ENCODE measurements at places on chromosomes 11 and 22. TPM values are rescaled to one million over a fixed set of nuclear protein-coding genes. Genes with fewer than 3 reads are reported as not detected.

DNA sequence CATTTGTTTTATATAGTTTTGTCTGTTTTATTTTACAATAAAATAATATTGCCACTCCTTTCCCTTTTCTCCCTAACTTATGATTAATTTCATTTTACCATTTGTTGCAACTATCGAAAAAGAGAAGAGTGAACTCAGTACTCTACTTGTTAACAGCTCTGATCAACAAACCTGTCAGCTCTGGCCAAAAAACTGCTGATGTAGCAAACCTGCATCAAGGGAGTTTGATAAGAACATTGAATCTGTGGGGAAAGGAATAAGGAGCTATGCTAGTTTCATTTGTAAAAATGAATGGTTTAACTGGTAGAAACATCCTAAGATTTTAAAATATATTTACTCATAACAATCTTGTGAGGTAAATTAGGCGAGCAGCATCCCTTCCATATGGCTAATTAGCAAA is 42.9 kb downstream of the EIF4ENIF1 start:
- no peak for DNase-seq

DNA sequence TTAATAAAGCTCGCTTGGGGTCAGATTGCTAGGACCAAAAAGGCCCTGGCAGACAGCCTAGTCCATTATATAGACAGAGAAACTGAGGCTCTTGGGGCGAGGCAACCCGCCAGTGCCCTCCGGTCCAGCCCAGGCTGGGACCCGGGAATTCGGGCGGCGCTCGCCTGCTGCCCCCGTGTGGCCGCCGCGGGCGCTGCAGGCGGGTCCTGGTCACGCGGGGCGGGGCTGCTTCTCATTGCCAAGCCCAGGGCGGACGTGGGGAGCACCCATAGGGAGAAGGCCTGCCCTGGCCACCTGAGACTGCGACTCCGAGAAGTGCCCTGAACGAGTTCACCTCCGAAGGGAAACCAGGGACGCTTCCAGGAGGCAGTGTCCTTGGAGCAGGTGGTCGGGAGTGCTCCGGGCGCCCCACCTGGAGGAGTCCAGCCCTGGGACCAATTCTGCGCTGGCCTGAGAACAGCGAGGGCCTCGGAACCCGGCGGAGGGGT is 36.0 kb upstream of the CSNK1E start:
- peak; percentile 48 for DNase-seq

- DNase-seq, result no peak
These were observed 906 bp downstream of the ARSA start for GRCh38 chr22:50626850-50627641.

DNA sequence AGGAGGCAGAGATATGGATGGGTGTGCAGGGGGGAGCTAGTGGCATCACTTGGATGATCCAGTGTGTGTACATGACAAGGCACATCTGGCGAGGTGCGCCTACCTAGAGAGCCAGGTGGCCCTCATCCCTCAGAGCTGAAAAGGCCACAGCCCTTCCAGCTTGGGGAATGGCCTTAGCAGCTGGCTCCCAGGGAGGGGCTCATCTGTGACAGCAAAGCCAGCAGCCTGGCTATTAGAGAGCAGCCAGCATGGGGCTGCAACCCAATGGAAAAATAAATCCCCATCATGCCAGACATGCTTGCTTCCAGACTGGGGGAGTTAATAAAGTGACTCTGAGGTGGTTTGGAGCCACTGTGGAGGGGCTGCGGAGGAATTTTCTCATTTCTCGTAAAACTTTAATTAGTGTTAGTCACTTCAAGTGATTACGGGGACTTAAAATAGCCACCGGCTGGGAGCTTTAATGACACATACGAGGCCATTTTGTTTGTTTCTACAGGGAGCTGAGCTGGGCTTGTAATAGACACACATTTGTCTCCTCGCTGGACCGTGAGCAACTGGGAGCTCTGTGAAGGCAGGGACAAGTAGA is 111.2 kb upstream of the ALX4 start:
- DNase-seq, result no peak

Gene ELFN2
- polyA plus RNA-seq, result 0.33 TPM

GRCh38 chr11:123577081-123577598 is 77.3 kb downstream of the SCN3B start:
- DNase-seq, result peak; percentile 52

Gene PKP3
- polyA plus RNA-seq, result 0.59 TPM

GRCh38 chr11:44281151-44281550 is 28.8 kb downstream of the ALX4 start:
- no peak for DNase-seq

Gene RAB30
- polyA plus RNA-seq, result 4.1 TPM

Gene LUZP2
- not detected for polyA plus RNA-seq

DNA sequence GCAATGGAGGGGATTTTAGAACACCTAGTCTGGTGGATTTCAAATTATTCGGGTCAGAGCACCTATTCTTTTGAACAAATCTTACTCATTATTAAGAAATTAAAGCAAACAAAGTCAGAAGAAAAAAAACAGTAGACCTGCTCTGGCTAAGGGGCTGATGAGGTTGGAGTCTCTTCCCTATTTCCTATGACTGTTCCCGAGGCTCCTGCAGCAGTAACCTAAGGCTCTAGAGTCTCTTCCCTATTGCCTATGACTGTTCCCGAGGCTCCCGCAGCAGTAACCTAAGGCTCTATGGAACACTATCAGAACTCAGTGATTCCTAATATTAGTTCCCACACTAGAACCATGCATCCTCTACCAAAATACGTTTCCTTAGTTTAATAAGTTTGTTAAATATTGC is 607.9 kb downstream of the NTM start:
- DNase-seq, result no peak

GRCh38 chr11:86013713-86014112 is 55.2 kb downstream of the PICALM start:
- DNase-seq, result no peak

- peak; percentile 44 for DNase-seq
These were observed 24.1 kb upstream of the APOA1 start for GRCh38 chr11:116861539-116861938.

Data from endothelial cell of umbilical vein (primary cell).